SW 1271 (cell line): ENCODE measurements at places on chromosomes 3 and 15.
A peak's percentile ranks its signal among the peaks of the same experiment; 100 is the strongest.

DNA sequence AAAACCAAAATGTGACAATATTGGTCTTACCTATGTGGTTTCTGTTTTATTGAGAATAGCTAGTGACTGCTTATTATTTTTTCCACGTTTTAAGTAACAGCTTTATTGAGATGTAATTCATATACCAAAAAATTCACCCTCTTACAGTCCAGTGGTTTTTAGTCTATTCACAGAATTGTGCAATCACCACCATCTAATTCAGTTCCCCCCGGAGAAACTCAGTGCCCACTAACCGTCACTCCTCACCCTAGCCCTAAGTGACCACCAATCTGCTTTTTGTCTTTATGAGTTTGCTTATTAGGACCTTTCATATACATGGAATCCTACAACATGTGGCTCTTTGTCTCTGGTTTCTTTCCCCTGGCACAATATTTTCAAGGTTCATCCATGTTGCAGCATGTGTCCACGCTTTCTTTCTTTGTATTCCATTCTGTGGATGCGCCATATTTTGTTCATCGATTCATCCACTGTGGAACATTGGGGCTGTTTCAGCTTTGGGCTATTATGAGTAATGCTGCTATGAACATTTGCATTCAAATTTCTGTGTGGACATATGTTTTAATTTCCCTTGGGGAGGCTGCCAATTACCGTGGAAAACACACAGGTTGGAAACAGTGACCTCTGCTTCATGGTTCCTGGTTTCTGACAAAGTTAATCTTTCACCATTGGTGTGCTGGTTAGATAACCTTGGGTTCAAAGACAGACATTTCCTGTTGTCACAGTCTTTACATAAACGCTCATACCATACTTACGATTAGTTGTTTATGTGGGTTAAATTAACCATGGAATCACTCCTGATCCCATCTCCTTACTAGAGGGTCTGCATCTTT is 3.2 kb upstream of the BCL2L10 start:
- no peak for DNase-seq

GRCh38 chr15:83653639-83654378 is at the start of gene ADAMTSL3:
Gene ADAMTSL3 (plus strand): TSS chr15:83654123. CDS start chr15:83655762, 1,639 bp downstream.
- DNase-seq, result peak; percentile 21

DNA sequence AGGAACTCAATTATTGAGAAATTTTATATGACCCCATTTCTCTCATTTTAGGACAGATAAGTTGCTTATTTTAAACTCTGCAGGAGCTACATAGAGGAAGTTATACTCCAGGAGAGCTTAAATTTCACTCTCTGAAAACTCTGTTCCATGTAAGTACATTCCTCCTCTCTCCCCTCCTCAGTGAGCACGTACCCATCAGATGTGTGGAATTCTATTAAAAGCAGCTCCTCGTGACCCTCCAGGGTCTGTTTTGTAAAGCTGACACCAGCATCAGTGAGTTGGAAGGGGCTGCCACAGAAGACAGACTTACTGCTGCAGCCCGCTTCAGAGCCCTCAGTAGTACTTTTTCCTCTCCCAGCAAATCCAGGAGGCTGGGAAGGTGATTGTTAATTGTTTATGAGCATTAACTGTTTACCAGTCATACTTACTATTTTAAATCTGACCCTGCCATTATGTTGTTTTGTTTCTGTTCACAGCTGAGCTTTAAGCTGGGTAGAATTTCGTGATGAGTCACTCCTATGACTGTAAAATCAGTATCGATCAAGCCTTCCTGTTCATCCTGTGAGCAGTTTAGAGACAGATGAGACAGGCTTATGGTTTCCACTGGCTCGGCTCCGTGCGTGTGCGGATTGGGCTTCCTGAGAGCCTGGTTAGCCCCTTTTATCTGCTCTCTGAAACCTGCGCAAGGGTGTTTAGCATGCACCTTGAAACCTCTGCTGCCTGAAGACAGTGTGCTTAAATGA is 20.4 kb downstream of the IGF1R start:
- no peak for DNase-seq

- no peak for DNase-seq
These were observed 45.8 kb upstream of the FOXP1 start for GRCh38 chr3:71629289-71629688.

DNA sequence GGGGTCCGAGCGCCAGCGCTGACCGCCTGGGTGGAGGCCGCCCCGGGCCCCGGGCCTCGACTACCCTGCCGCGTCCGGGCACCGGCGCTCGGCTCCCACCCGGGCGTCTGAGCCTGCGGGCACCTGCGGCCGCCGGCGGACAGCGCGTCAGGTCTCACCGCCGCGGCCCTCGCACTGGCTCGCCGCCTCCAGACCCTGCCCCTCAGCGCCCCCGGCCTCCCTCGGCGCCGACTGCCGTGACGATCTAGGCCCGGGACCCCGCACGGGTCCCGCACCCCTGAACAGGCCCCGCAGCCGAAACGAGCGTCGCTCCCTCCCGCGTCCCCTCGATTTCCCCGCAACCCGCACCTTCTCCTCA is 297 bp downstream of the PRC1 start:
- no peak for DNase-seq

- no peak for DNase-seq
These were observed 560.1 kb downstream of the GRM7 start for GRCh38 chr3:7421065-7421464.

- DNase-seq, result no peak
These were observed 327.5 kb upstream of the UMPS start for GRCh38 chr3:124402791-124403190.

DNA sequence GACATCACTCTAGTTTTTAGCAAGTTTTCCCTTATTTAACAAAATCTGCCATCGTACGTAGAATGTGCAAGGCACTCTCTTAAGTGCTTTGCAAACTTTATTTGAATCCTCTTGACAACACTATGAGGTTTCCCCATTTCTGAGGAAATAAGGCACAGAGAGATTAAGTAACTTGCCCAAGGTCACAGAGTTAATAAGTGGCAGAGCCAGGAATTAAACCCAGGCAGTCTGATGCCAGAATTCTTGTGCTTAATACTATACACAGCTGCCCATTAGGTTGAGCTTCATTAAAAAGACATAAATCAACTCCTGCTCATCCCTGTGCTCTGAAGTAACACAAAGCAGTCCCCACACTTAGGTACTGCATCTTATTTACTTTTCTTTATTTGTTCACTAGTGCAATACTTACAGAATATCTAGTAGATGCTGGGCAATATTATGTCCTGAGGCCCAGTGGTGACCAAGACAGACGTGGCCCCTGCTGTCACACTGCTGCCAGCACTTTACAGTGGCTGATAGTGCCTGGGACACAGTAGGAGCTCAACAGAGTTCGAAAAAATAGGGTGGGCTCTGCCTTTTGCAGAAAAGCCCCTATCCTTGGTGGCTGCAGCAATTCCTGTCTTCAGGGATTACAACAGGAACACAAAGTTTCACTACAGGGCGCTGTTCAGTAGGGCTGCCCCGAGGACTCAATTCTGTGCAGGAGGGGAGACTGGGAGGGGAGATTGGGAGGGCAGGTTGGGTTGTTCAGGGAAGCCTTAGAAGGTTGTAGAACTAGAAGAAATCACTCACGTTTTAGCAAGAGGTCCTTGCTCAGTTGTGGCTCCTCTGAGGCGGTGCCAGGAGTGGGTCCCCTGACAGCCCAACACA is 138.3 kb upstream of the TPM1 start:
- no peak for DNase-seq

DNA sequence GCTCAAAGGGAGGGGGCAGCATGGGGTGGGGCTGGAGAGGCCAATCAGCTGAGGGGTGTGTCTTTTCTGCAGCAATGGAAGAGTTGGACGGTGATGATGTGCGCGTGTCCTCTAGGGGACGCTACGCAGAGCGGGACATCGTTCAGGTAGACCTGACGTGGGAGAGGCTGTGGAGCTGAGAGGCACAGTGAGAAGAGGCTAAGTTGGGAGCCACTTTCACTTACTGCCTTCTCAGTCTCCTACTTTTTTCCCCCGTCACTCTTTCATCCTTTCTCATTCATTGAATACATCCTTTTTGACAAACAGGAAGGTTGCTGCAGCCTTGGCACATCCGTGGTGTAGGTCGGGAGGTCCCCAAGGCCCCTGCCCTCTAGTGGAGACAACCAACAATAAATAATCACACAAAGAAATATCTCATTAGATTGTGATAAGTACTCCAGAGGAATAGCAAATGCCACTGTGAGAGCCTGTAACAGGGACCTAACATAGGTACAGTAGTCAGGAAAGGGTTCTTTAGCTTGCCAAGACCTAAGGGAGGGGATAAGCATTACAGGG is 4.4 kb upstream of the BRPF1 start:
- no peak for DNase-seq

DNA sequence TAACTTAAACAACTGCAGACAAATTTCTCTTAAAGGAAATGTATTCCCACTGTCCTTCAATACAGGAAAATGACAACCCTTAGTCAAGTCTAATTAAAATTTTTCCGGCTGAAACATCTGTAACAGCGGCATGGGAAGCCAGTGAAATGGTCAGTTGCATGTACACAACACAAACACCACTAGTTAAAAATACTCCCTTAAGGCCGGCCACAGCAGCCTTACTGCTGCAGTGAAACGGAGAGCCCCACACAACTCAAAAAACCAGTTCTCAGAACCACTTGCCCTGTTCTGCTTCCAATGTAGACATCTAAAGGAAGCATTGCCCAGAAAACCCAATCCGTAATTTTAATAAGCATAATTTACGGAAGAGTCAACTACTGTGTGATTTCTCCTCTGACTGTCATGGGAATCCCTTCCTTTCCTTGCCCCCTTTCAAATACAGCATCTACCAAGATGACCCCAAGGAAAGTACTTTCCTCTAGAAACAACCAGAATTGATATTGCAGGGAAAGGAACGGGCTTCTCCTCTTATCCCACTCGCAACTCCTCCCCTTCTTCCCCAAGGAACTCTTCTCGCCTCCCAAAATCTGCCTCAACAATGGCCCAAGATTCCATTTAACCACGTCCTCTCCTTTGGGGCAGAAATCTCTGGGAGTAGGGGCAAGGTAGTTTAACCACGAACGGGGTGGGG is 1.6 kb downstream of the FBN1 start:
- no peak for DNase-seq

DNA sequence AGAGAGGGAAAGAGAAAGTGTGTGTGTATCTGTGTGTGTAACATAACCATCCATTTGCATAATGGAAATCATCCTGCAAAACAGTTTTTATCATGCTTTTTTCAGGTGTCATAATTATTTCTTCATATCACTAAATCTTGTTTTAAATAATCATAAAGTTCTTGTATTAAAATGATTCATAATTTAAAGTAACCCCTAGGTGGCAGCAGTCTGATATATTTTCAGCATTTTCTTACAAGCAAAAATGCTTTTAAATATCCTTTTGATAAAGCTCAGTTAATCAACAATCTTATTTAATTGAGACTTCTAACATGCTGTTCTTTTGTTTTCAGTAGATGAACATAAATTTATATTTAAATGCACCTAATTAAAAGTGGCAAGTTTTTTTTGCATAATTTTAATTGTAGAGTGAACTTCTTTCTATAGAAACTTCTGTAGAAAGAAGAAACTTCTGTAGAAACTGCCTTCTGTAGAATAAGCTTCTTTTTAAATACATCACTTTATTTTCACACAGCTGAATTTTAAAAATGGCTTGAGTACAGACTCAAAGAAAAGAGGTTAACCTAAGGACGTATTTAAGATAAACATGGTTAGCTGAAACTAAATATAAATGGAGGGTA is 72.5 kb downstream of the OPA1 start:
- DNase-seq, result peak; percentile 43

GRCh38 chr3:76367281-76367680 is 581.9 kb upstream of the ZNF717 start:
- no peak for DNase-seq

GRCh38 chr3:28262001-28262400 is 20.6 kb downstream of the CMC1 start:
- DNase-seq, result no peak

- no peak for DNase-seq
These were observed 304.4 kb upstream of the C2CD4B start for GRCh38 chr15:62469478-62469873.

- peak; percentile 54 for DNase-seq
These were observed 33.5 kb downstream of the ZBTB38 start for GRCh38 chr3:141401573-141402475.

DNA sequence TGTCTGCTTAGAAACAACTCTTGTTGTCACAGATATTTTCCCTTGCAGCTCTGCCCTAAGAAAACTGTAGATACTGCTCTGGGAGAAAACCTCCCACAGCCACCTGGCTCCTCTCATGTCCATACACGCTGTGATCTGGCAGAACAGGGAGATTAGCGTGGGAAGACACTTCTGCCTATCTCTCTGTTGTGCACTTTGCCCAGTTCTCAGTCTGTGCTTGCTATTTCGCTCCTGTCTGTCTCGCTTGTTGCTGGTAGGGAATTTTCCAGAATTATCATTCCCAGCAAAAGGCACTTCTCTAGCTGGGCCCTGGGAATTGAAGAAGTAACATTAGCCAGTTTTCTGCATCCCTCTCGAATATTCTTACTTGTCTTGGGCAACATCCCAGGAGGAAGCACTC is 8.1 kb upstream of the GATM start:
- no peak for DNase-seq

GRCh38 chr3:99706410-99706809 is 68.0 kb downstream of the COL8A1 start:
- no peak for DNase-seq

DNA sequence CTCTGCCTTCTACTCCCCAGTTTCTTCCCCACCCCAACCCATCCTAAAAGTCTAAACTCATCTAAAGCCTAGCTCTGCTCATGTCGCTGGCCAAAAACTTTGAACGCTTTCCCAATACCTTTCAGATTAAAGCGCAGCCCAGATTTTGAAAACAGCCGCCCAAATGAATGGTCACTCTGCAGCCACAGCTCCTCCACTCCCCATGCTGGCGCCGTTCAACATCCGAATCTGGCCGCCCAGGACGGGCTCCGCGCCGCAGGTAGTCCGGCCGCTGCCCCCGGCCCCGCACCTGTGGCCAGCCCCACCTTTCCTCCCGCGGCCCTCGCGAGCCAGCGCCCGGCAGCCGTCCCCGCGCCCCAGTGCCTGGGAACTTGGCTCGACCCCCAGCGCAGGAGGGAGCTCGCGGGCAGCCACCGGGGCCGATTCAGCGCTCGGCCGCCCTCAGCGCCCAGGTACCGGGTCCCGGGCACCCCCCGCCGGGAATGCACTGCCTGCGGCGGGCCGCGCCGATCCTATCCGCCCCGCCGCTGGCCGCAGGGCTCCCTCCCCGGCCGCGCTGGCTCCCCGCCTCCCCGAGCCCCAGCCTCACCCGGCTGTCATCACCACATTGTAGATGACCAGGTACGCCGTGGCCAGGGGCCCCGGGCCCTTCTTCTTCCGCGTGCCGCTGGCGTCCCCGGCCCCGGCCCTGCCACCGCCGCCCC is 417 bp downstream of the HACD2 start:
- no peak for DNase-seq

GRCh38 chr3:66507423-66508260 is 6.8 kb upstream of the LRIG1 start:
- no peak for DNase-seq

DNA sequence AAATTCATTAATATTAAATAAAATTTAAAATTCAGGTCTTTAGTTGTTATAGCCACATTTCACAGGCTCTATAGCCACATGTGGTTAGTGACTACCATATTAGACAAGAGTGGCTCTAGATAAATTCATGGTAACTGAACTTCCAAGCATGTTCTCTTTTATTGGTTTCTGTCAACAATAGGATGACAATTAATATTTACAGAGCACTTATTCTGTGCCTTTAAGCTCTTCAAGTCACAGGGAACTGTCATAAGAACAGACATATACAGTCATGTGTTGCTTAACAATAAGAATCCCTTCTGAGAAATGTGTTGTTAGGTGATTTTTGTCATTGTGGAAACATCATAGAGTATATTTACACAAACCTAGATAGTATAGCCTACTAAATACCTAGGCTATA is 38.8 kb upstream of the SLC25A36 start:
- no peak for DNase-seq
